CD4-positive, CD25-positive, alpha-beta regulatory T cell (primary cell): ENCODE measurements at places on chromosomes 6 and 20.

DNA sequence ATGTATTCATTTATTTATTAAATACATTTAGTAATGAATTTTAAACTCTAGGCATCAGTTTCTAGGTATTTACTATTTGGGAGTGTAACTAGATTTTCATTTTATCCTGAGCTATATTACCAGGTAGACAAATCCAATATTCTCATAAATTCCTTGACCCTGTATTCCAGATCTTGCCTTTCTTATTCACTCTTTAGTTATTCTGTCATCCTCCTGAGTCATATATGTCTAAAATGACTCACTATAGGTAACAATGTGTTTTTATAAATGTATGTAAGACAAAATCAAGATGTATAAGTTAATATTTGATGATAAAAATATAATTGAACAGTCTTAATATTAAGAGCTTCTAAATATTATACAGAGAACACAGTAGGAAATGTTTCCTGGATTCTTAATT, 642.1 kb upstream of the NRSN1 start:
- no peaks in the 10 kb centered on the region for H3K4me1 ChIP-seq
- no peak overlapping the region for H3K4me3 ChIP-seq
- DNase-seq = no peak
- no peaks in the 10 kb centered on the region for H3K27me3 ChIP-seq
- no peaks in the 10 kb centered on the region for H3K36me3 ChIP-seq

DNA sequence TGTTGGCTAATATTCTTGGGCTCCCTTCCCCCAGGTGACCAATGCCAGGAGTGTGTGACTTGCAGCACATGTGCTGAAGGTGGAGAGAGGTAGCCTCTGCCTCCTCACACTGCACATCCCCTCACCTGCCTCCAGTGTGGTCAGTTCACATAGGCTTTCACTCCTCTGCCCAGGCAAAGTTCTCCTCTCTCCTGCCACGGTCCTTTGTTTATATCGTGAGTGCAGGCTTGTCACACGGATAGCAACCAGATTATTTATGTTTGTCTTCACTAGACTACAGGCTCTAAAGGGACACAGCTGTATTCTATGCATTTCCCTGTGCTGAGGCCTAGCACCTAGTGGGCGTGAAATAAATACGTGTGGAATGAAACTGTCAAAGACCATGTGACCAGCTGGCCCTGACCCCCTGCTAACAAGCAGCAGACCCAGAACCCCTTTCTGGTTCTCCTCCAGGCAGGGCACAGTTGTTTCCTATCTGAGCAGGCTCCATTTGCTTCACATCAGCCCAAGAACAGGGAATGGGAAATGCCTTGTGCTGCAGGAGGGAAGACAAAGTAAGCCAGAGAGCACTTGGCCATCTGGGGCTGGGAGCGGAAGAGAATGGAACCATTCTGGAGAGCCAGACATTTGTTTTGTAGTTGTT, 42.3 kb downstream of the UNC5CL start:
- no peak overlapping the region for H3K27ac ChIP-seq
- no peak overlapping the region for H3K4me3 ChIP-seq
- H3K36me3 ChIP-seq = no peaks in the 10 kb centered on the region
- no peaks in the 10 kb centered on the region for H3K4me1 ChIP-seq
- H3K27me3 ChIP-seq = peaks cover 5% of the 10 kb centered on the region

DNA sequence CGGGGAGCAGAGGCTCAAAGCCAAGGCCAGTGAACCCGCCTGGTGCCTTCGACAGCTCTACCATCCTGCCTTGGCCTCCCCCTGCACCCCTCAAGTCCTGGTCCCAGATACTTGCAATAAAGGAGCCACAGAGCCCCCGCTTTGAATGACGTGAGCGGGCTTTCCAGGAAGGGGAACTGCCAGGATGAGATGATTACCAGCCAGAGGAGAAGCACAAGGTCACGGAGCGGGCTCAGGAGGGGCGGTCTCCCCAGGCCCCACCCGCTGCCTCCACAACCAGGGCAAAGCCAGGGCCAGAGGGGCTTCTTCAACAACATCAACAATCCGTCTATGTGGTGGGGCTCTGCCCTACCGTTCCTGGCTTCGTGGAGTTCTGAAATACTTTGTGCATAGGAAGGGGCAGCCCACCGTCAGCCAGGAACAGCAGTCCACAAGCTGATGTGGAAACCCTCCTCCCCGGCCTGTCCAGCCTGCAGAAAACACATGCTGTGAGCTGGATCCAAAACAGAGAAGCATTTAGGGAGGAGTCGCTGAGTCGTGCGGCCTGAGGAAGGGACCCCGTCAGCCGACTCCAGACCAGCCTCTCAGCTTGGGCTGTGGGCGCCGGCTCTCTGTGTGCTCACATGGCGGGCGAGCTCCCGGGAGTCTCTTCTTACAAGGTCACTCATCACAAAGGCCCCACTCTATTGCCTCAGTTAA, 392.5 kb downstream of the CDH4 start:
- H3K27me3 ChIP-seq = no peaks in the 10 kb centered on the region
- H3K36me3 ChIP-seq = no peaks in the 10 kb centered on the region
- H3K27ac ChIP-seq = no peak overlapping the region
- no peak overlapping the region for H3K4me3 ChIP-seq
- no peak for DNase-seq

- H3K27ac ChIP-seq = no peak overlapping the region
- no peak overlapping the region for H3K4me3 ChIP-seq
- H3K27me3 ChIP-seq = no peaks in the 10 kb centered on the region
- no peak for DNase-seq
- no peaks in the 10 kb centered on the region for H3K4me1 ChIP-seq
These were observed 140.0 kb downstream of the TAF4 start for GRCh38 chr20:61925555-61926252.

- DNase-seq = no peak
- H3K4me1 ChIP-seq = no peaks in the 10 kb centered on the region
- no peak overlapping the region for H3K27ac ChIP-seq
- H3K27me3 ChIP-seq = peaks cover 6% of the 10 kb centered on the region
These were observed 10.6 kb downstream of the PKHD1 start for GRCh38 chr6:52076791-52077179.
